ENCODE measurements at places on chromosomes 11 and 22.
A peak's percentile ranks its signal among the peaks of the same experiment; 100 is the strongest.

- no peak for DNase-seq
Measured at GRCh38 chr11:114149689-114150407, 90.3 kb downstream of the ZBTB16 start.

DNA sequence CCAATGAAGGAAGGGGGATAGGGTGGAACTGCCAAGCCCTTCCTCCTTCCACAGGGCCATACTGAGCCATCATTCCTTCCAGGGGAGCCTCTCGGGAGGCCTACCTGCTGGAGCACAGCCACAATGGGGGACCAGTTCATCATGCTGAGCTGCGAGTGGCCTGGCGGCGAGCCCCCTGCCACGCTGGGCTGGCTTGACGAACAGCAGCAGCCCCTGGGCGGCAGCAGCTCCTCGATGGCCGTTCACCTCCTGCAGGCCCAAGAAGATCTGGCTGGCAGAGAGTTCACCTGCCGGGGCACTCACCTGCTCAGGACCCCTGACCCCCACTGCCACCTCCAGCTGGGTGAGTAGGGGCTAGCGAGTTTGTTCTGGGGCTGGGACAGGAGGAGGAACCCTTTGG, 5.9 kb downstream of the VSIG10L2 start:
- no peak for DNase-seq

- DNase-seq: no peak
Measured at GRCh38 chr11:70267405-70267950, 3.0 kb upstream of the PPFIA1 start.

DNA sequence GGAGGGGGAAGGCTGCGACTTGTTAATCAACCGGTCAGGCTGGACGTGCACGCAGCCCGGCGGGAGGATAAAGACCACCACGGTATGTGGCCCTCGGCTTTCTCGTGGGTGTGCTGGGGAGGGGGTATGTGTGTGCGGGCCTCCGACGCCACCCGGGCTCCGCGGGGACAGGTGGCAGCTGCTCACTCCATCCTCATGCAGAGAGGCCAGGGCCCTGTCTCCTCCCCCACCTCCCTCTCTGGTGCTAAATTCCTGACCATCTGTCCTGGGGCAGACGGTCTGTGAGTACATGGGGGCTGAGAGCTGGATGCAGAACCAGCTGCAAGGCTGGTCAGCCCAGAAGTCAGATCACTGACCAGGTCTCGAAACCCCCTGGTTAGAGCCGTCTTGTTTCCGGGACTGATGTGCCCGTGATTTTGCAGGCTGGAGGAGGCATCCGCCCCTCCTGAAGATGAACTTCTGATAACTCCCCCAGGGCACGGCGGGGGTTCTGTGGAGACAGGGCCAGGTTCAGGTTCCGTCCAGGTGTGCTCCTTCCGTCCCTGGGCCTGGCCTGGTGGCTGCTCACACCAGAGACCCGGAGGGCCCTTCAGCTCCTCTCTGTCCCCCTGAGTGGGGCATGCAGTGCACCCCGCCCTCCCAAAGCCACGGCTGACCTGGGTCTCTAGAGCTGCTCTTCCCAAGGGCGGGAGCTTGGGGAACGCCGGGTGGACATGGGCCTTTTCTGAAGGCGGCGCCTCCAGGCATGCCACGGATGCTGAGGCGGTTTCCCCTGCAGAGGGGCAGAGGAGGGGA, 1119.7 kb downstream of the BRD1 start:
- DNase-seq: no peak

DNA sequence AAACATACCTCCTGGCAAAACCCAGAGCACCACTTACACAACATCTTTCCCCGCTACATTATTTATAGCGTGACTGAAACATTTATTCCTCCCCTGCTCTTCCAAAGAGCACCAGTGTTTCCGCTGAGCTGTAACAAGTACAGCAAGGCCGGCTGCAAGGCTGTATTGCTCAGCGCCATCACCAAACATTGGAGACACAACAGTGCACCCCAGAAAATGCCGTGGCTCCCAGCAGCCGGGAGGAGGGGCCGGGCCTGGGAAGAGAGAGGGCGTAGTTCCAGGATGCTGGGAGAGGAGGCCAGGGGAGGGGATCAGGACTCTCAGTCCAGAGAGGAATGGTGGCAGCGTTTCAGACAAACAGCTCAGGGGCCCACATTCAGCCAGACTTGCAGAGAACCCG, 133.2 kb downstream of the DSCAML1 start:
- no peak for DNase-seq

- no peak for DNase-seq
Measured at GRCh38 chr22:42881298-42881697, 24.2 kb upstream of the ARFGAP3 start.

DNA sequence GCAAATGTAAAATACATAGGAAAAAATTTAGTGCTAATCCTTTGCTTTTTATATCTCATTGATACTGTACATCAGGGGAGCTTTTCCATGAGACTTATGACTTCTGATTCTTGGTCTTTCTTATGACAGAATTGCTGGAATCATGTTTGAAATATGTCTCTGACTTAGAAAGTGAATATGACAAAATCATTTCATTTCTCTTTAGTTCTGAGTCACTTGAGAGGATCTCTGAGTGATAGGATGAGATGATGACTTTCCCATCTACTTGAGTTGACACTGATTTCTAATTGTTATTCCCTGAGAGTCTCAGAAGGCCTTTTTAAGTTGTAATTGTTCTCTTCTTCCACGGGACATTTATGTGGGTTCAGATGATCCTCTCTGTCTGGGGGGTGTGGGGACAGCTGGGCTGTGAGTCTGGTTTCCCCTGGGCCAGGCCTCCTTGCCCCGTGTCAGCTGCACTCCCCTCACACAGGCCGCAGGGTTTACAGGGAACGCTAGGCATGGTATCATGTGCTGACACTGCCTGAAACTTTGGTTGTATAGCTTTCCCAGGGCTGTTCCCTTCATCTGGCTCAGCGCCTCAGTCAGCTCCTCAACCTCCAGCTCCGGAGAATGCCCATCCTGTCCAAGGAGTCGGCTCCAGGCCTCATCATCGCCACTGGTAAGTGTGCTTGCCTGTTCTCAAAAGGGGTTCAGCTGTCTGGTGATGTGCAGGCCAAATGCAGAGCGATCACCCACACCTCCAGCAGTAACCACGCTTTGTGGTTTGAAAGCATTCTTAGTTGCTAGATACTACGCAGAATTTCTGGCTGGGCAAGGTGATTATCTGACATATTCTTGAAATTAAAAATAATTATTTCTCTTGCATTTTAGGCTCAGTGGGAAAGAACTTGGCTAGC, 69.5 kb upstream of the SORL1-AS1 start:
- DNase-seq: no peak

- DNase-seq: no peak
Measured at GRCh38 chr22:23404689-23405365, 175.3 kb downstream of the IGLL1 start.

GRCh38 chr11:46346886-46347636, at the start of gene DGKZ:
DGKZ (plus strand) TSS chr11:46347463; CDS start chr11:46347660, 197 bp downstream.
- DNase-seq: peak; percentile 64

DNA sequence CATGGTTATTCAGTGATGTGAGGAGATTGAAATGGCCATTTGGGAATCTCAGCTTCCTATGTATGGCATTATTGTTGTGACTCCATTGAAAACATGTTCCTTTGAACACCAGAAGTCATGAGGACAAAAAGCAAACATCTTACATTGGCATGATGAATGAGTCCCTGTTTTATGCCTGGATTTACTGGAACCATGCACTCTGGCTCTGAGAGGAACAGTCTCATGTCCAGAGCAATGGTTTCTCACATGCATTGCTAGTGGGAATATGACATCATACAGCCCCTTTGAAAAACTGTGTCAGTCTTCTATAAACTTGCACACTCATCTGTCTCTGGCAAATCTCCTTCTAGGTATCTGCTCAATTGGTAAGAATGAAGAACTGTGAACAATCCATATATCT, 3.4 kb upstream of the KDM4F start:
- no peak for DNase-seq

- DNase-seq: no peak
Measured at GRCh38 chr22:36036167-36036624, 7.6 kb upstream of the RBFOX2 start.

DNA sequence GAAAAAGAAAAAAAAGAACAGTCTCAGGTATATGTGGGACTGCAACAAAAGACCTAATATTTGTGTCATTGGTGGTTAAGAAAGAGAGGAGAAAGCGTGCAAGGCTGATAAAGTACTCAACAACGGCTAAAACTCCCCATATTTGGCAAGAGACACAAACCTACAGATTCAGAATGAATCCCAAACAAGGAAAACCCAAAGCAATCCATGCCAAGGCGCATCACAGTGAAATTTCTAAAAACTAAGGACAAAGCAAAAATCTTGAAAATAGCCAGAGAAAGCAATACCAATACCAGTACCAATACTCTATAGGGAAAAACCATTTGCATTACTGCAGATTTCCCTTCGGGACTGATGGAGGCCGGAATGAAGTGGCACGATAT, 32.4 kb upstream of the SEPTIN5 start:
- no peak for DNase-seq

DNA sequence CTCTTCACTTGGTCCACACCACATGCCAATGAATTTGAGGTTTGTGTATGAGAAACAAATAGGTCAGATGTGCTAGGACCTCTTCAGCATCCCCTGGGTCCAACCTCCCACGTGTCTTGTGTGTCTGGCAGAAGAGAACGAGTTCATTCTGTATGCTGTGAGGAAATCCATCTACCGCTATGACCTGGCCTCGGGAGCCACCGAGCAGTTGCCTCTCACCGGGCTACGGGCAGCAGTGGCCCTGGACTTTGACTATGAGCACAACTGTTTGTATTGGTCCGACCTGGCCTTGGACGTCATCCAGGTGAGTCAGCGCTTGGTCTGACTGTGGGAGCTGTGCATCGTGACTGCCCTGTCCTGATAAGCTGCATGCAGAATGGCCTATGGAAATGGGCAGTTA, 101.0 kb upstream of the SORL1-AS1 start:
- no peak for DNase-seq

DNA sequence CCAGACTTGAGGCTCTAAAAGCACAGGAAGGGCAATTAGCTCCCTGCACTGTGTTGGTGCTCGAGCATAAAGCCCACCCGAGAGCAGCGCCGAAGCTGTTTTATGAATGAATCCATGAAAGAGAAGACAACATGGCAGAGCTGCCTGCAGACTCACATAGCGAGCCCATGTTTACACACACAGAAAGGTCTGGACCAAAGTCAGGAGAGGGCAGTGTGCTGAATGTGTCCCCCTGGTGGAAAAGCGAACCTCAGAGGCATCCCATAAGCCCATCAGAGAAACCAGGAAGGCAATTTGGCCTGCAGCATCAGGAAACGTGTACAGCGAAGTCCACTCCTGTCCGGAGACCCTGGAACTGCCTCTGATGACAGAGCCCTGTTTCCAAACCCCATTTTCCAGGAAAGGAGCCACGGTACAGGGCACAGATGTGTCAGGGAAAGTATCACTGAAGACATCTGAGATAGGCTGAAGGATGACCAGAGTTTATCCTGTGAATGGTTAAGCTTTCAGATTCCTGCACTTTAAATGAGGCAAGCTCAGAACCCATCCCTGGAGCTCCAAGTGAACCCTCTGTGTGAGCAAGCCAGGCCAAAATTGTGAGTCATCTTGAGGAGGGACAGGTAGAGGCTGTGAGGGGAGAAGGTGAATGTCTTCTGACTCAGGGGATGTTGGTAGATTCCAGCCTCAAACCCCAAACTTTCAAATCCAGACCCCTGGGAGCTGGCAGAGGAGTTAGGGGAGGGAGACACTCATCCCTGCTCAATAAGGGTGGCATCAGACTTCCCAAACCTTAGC, 36.9 kb downstream of the CHRDL2 start:
- DNase-seq: no peak

- no peak for DNase-seq
Measured at GRCh38 chr11:121450401-121450800, 1.7 kb upstream of the SORL1 start.

DNA sequence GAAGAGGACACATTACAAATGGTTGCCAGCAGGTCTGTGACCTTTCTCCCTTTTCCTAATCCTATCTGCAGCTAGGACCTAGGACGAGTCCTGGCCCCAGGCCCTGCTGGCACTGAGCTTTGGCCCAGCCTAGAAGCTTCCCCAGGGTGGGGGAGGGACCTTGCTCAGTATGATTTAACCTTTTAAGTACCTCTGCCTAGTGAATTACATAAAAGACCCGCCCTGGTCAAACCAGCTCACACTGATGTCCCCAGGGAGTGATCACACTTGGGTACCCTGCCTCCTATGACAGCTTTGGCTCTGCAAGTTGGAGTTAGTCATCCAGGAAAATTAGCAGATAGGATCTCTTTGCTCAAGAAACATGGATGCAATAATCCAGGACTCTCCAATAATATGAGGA, 21.9 kb downstream of the ASCC2 start:
- no peak for DNase-seq

GRCh38 chr11:105181100-105181499, 41.5 kb upstream of the CARD18 start:
- no peak for DNase-seq

DNA sequence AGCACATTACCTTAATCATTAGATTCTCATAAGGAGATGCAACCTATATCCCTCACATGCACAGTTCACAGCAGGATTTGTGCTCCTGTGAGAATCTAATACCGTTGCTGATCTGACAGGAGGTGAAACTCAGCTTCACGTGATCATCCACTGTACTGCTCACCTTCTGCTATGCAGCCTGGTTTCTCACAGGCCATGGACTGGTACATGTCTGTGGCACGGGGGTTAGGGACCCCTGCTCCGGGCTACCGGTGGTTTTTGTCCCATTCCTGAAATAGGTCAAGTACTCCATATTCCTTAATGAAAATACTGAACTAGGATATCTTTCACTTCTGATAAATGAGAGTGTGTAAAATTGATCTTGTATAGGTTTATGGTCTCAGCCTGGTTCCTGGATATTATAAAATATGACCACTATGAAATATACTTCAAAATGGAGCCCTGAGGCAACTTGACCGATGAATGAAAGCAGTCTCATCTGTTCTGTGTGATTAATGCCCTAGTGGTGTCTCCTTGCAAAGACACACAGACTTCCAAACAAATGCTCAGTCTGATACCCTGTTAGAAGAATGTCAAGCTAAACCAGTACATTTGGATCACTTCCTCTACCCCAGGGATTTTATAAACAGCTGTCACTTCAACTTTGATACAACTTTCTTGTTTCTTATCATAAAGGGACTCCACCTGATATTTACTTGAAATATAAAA, 492.9 kb upstream of the ANO3 start:
- no peak for DNase-seq

DNA sequence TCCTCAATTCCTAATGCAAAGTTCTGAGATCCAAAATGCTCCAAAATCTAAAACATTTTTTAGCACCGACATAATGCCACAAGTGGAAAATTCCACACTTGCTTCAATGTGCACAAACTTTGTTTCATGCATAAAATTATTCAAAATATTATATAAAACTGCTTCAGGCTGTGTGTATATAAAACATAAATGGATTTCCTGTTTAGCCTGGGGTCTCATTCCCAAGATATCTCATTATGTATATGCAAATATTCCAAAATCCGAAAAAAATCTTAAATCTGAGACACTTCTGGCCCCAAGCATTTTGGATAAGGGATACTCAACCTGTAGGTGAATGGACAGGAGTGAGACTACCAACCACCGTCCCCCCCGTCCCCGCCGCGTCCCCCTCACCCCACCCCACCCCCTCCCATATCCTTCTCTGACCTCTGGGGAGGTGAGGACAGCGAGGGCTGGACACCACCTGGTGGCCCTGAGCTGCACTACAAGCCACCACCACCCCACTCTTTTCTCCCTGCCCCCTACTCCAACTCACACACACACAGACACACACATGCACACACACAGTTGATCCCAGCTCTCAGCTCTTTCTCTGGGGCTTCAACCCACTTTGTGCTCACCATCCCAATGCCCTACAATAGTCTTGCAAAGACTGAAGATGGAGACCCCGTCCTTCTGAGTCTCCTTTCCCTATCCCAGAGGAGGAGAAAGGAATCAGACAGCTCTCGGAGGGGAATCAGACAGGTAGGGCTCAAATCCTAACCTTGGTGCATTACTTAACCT, 101.0 kb downstream of the PDE2A start:
- DNase-seq: no peak

GRCh38 chr22:37604875-37605274, 3.8 kb upstream of the GGA1 start:
- DNase-seq: no peak
